ENCODE measurements at places on chromosomes 11 and 22.

DNA sequence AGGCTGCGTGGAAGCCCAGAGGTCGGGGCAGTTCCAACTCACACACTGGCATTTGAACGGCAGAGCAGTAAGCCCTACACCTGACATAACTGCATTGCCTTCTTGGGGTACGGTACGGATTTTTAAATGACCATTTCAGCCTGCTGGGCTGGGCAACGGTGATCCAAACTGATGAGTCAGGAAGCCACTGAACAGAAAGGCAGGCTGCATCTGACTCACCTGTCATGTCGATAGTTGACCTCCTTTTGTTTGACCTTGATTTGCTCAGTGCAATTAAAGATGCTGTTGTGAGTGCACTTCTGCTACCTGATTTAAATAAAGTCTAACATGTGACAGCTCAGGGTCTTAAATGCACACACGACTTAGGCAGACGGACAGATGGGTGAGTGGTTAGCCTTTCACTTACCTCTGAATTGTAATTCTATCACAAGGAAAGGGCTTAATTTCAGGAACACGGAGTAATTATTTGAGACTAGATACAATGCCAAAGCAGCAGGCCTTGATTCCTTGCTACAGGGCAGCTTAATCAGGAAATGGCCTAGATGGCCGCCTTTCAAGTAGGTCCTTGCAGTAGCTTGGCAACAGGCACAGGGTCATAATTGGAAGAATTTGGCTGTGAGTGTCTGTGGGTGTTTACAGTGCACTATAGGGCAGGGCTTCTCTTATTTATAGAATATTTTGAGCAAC, 52.2 kb downstream of the BMAL1 start:
- DNase-seq: peak; percentile 54

- no peak for DNase-seq
Observed at GRCh38 chr11:44006917-44007361, 40.8 kb upstream of the ACCSL start.

DNA sequence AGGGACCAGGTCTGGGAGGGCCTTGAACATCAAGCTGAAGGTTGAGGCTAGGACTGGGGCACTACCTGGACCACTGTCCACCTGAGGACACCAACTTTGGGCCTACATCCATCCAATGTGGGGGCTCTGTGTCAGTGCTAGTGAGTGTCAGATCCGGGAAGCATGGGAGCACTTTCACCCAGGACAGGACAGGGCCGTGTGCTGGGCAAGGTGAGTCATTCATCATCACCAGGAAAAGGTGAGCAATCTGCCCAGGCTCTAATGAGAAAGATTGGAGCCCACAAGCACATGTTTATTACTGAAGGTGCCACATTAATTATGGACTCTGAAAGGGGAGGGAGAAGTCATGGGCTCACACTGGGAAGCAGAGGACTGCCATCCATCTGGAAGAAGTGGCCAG, 39.7 kb upstream of the DRD2 start:
- no peak for DNase-seq

DNA sequence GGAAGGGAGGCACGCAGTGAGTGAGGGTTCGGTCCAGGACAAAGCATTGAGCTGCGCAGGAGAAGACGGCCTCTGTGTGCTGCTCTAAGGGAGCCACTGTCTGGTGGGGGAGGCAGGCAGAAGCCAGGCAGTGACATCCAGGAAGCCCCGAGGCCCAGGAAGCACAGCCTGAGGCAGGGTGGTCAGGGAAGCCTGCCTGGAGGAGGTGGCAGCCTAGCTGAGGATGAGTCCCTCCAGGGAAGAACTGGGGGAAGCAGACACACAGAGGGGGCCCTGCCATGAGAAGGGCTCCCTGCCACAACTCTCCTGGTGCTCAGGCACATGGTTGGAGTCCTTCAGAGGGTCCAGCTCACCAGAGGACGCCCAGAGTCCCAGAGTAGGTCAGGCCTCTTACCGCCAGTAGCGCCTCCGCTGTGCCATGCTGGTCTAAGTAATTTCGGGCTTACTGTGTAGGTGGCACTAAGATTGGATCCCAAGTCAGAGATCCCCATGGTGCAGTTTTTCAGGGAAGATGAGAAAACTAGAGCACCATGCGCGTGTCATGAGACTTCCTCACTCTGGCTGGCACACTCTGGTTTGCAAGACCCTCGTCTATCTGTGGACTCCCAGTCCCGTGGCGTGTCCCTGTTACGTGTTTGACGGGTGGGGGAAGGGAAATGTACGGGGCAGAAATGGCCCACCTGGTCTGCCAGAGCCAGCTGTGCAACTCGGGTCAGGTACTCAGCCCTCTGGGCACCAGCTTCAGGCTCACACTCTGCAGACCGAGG, 887.2 kb downstream of the BRD1 start:
- no peak for DNase-seq

- no peak for DNase-seq
Observed at GRCh38 chr11:22082178-22082577, 110.7 kb upstream of the ANO5 start.

GRCh38 chr11:107731941-107732688, 20.3 kb upstream of the SLN start:
- DNase-seq: no peak

DNA sequence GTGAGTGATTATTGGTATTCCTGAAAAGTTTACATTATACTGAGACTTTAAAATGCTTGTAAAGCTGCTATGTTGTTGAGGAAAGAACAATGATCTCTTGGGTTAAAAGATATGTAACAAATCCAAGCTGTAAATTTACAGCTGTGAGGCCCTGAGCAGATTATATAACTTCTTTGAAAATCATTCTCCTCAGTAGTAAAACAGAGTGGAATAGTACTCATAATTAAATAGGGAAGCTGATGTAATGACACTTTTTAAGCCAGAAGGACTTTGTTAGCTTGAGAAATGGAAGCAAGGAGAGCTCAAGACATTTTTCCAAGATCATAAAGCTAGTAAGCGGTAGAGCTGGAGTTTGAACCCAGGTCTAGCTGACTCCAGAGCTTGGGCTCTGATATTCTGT, 363.9 kb downstream of the TMEM135 start:
- no peak for DNase-seq

DNA sequence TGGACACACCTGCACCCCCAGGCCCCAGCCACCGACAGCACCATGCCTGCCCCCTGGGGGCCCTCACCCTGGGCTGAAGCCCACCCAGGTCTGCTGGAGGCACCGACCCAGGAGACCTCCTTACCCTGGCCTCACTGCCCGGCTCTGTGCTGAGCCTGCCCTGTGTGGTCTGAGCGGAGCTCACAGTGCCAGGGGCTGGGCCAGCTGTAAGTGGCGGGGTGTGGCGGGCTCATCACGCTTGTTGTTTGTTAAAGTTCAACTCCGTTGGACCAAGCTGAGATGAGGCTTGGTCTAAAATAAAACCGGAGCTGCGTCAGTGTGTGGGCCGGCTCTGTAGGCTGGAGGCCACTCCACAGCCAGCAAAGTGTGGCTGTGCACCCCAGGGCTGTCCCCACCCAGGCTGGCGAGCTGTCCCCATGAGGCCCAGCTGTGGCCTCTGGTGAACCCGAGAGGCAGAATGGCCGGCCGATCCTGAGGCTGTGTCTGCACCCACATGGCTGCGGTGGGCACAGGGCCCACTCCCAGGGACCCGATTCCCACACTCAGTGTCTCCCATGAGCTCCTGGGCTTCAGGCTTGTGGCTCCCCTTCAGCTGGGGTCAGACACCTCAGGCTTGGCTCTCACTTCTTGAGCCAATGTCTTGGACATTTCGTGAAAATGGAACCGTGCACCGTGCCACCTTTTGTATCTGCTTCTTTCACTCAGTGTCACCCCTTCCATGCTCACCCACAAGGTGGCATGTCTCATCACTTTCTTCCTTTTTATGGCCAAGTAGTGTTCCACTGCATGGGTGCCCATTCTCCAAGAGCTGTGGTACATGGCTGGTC, 137.9 kb downstream of the CTTN start:
- no peak for DNase-seq

GRCh38 chr11:131663405-131664200, 293.2 kb downstream of the NTM start:
- no peak for DNase-seq

DNA sequence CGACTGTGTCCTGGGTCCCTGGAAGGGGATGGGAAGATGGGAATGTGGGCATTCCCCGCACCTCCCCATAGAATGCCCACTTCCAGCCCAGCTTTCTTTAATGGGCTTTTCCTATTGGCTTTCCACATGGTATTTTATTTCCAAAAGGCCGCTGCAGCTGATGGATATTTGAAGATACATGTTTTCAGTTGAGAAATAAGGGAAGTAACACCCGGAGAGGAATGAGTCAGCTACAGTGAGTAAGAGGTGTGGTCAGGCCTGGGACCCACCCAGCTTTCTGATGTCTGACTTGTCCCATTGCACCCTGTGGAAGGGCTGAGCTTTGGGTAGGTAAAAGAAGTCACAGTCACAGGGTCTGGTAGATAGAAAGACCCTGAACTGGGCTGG, 476.9 kb downstream of the MIAT start:
- DNase-seq: no peak

GRCh38 chr11:61486011-61486620, 22.4 kb upstream of the LRRC10B start:
- DNase-seq: no peak

GRCh38 chr11:57698843-57699365, 13.1 kb downstream of the MED19 start:
- no peak for DNase-seq

GRCh38 chr11:118536726-118537125, 5.7 kb downstream of the TMEM25 start:
- no peak for DNase-seq

- DNase-seq: no peak
Observed at GRCh38 chr22:39129746-39130145, 22.7 kb downstream of the CBX7 start.

DNA sequence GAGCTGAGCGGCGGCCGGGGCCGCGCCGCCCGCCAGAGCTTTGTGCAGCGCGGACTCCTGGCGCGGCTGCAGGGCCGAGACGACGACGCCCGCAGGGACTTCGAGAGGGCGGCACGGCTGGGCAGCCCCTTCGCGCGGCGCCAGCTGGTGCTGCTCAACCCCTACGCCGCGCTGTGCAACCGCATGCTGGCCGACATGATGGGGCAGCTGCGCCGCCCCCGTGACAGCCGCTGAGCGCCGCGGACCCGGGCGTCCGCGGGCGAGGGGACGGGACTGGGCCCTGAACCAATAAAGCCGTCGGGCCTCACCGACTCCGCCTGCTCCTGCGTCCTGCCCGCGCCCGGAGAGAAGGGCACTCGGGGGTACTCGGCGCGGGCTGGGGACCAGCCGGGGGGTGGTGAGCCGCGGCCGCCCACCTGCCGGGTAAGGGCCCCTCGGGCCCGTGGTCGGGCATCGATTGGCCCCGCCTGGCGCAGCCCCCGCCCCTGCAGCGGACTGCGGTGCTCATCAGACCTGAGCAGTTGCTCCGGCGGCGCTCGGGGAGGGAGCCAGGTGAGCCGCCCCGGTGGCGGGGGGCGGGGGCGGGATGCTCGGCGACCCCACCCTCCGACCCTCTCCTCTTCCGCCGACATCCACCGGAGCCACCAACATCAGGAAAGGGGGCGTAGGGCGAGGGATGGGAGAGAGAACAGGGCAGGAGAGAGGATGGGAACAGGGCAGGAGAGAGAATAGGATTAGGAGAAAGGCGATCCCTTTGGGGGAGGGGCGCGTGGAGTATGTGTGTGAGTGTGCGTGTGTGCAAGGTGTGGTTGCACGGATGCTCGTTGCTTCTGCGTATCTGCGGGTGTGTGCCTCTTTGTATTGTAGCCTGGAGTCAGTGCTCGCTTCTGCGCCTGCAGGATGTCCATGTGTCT, at the start of gene TMEM25:
TSS of gene TMEM25 (plus strand) at position 510 of the 914 bp plus-strand sequence. CDS start 610 bp downstream, outside the sequence.
- DNase-seq: peak; percentile 84

GRCh38 chr11:18081551-18081950, 24.3 kb downstream of the SAAL1 start:
- no peak for DNase-seq

- DNase-seq: no peak
Observed at GRCh38 chr11:119586181-119586580, 142.8 kb downstream of the NECTIN1 start.

DNA sequence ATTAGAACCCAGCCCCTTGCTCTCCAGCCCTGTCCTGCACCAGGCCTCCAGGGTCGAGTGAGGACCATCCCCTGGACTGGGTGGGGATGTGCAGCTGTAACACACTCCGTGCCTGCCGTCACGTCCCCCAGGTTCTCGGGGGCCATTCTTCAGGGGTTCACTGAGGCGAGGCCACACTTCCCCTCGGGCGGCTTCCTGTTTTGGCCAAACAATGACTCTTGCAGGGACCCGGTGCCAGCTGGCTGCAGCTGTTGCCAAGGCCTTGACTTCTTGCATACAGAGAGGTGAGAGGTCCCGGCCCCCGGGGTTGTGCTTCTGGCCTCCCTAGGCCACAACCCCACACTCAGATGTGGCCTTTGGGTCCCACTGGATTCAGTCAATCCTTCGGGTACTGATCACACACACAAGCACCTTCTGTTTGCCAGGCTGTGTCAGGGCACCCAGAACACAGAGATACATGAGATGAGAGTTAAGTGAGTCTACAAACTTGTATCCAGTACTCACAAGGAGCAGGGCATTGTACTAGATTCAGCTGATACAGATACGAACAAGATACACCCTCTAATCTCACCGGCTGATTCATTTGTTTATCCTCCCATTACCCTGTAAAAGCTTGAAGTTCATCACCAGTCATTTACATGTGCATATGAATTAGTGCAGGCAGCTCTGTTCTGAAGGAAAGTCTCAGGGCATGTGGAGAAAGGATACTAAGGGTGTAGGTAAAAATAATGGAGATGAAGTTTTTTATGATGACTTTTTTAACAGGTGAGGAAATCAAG, 32.9 kb downstream of the LRRC32 start:
- DNase-seq: no peak

- DNase-seq: no peak
Observed at GRCh38 chr11:117855912-117856651, 20.4 kb downstream of the FXYD6 start.

GRCh38 chr11:70625582-70626518, 227.5 kb downstream of the CTTN start:
- DNase-seq: peak; percentile 77

GRCh38 chr11:117716521-117717440, 80.2 kb downstream of the DSCAML1 start:
- no peak for DNase-seq
